ENCODE measurements at places on chromosomes 7 and 10.
A peak's percentile ranks its signal among the peaks of the same experiment; 100 is the strongest.

DNA sequence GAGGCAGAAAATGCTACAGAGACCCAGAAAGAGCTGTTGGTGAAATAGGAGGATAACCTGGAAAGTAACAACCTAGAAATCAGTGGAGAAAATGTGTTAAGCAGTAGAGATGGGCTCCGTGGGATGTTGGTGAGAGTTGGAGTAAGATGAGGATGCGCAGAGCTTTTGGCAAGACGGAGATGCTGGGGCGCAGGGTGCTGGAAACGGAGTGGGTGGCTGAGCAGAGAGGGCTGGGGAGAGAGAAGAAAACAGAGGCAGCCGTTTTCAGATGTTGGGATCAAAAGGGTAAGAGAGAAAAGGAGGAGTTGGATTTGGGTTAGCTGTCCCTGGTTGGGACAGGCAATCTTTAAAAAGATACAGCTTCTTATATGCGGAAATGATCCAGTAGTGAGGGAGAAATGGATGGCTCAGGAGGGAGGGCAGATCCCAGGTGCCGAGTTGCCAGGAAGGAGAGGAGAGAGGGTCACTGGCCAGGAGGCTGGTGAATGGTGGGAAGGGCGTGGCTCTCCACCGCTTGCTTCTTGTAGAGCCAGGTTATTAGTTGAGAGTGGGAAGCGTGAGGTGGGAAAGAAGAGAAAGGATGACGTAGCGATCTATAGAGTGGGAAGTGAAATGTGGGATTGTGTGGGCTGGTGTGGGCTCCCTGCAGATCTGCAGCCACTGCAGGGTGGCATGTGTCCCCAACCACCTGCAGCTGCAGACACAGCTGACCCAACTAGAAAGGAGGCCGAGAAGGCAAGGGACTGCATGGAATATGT is 182.2 kb upstream of the SVIL start:
- no peak for DNase-seq

DNA sequence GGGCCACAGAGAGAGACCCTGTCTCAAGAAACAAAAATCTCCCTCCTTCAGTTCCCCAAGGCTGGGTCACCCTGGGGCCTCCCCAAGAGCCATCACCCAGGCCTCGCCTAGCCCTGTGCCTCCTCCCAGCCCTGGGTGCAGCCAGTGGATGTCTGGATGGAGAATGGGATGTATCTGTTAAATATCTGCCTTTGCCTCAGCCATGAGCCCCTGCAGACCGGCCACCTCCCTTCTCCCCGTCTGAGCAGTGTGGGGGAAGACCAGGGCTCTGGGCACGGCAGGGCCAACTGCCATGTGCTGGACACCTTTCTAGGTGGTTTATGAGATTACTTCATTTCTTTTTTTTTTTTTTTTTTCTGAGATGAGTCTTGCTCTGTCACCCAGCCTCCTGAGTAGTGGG is 10.0 kb downstream of the ARPC1B start:
- no peak for DNase-seq

DNA sequence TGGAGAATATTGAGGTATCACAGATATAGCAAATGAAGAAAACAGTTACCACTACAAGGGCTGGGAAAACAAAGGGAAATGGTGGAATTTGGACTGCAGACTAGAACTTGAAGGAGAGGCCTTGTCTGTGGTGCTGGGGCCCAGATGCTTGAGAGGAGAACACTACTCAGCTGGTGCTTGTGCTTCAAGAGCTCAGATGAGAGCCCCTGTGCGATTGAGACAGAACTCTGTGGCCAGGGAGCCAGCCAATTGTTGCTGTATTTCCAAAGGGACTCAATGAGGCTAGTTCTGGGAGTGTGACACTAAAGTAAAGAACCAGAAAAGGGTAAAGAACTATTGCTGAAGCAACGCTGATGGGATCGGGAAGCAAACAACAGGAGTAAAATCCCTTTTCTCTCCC is 406.5 kb upstream of the SEMA3D start:
- DNase-seq = no peak

DNA sequence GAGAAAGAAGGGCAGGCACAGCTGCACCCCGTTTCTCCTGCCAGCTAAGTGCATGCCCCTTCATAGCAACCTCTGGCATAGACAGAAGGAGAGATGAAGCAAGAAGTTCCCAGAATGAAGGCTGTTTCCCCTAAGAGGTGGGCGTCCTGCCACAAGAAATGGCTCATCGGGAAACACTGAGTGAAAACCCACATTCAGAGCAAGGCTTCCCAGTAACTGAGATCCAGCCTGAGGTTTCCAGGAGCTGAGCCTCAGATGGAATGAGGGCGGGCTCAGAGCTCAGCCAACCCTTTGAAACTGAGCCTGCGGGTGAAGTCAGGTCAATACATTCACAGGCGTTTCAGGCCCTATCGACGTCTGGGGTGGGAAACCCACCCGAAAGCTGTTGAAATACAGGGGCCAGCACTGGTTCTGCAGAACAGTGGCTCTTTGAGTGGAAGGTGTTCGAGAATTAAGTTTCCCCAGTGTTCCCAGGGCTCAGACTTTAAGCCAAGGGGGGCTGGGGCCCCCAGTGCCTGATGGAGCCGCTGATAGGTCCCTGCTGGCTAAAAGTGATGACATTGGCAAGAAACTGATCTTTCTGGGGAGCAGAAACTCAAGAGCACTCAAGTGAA is 510.2 kb downstream of the RPS24 start:
- DNase-seq = no peak

- DNase-seq = peak; percentile 79
These were observed 9.2 kb upstream of the FOXP2 start for GRCh38 chr7:114405427-114405826.

DNA sequence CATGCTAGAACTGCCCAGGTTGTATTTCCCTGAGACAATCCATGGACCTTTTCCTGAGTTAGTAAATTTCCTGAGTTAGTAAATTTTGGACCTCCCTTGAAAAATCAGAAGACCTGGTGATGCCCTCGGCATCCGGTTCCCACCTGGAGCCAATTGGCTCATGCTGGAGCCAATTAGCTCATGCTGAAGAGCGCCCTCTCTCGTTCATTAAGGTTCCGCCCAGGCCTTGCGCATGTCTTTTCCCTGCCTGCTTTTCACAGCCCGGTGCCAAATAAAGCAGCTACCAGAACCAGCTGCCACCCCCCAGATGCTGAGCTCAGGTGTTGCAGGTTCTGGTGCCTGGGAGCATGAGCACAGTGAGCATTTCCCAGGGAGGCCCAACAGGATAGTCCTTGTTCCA is 96.2 kb downstream of the APBB1IP start:
- no peak for DNase-seq

DNA sequence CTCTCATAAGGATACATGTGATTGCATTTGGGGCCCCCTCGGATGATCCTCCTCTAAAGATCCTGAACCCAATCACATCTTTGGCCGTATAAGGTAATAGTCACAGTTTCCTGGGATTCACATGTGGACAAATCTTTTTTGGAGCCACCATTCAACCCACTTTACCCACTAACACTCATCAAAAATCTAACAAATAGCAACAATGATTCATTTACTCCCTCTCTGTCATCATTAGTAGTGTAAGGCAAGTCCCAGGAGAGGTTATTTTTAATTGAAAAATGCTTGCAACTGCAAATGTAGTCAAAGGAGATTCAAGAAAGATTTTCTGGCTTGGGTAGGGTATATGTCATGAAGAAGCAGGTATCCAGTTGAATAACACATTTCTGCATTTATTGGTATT is 9.9 kb upstream of the SMKR1 start:
- DNase-seq = no peak

- DNase-seq = no peak
These were observed 2.8 kb downstream of the BORCS7 start for GRCh38 chr10:102856758-102857424.

DNA sequence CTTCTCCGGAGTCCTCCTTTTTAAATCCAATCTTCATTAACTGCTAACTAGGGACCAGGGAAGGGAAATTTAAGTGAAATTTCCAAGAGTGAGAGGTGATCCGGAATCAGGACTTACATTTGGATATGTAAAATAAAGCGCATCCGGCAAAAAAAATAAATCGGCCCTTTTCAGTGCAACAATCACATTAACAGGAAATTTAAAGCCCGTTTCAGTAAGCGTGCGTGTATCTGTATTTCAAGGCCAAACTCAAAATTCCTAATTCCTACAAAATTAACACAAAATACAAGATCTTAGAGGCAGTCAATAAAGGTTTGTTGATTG is 771 bp downstream of the DNAJC9 start:
- no peak for DNase-seq

- DNase-seq = peak; percentile 11
These were observed 5.5 kb downstream of the ELOVL3 start for GRCh38 chr10:102231357-102232318.

DNA sequence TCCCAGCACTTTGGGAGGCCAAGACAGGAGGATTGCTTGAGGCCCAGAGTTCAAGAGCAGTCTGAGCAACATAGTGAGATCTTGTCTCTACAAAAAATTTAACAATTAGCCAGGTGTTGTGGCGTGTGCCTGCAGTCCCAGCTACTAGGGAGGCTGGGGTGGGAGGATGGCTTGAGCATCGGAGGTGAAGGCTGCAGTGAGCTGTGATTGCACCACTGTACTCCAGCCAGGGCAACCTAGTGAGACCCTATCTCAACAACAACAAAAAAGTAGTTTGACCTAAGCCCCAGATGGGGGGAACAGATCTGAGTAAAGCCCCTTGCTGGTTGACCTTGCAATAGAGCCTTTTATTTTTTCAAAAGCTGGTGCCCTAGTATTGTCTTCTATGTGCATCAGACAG is 15.6 kb upstream of the CCSER2 start:
- DNase-seq = no peak

- DNase-seq = no peak
These were observed 6.9 kb downstream of the PFKP start for GRCh38 chr10:3074145-3074665.

DNA sequence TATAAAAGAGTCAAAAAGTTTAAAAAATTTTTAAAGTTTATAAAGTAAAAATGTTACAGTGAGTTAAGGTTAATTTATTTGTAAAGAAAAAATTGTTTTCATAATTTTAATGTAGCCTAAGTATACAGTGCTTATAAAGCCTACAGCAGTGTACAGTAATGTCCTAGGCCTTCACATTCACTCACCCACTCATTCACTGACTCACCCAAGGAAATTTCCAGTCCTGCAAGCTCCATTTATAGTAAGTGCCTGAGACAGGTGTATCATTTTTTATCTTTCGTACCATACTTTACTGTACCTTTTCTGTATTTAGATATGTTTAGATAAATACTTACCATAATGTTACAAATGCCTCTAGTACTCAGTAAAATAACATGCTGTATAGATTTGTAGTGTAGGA is 269.7 kb upstream of the PHF14 start:
- DNase-seq = no peak

- no peak for DNase-seq
These were observed 2.8 kb downstream of the DOCK4 start for GRCh38 chr7:112203365-112203739.

GRCh38 chr10:27512548-27512947 is 8.4 kb downstream of the RAB18 start:
- no peak for DNase-seq

DNA sequence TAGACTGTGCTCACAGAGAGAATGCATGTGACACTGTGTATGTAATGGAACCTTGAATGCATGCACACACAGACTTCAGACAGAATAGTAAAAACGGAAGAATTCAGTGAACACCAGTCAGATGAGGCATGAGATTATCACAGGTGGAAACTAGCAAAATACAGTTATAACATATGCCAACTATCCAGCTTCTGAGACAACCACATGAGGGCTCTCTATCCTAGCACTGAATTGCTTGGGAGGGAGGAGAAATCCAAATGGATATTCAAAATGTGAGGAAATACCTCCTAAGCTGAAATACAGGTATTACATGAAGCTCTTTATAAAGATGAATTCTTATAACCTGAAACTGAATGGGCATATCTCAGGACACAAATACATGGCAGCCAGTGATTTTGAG is 30.6 kb downstream of the GARS1 start:
- no peak for DNase-seq

DNA sequence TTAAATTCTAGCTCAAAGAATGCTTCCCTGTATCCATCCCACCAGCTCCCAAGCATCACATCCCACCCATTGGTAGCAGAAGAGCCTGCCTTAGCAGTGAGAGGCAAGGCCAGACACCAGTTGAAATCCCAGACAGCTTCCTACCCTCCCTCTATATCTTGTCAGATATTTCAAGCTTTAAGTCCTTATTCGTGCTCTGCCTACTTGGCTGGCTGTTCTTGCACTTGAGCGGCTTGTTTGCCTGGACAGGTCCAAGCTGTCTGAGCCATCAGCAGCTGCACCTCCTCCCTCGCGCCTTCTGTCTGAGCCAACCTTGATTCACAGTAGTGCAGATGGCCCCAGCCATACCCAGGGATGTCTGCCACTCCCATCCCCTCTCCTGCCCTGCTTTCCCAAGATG is 16.4 kb downstream of the LRRC4 start:
- DNase-seq = no peak

- DNase-seq = no peak
These were observed 436 bp upstream of the SLC25A13 start for GRCh38 chr7:96322373-96322695.

- peak; percentile 14 for DNase-seq
These were observed 75.9 kb downstream of the ICA1 start for GRCh38 chr7:8185926-8186683.

- DNase-seq = no peak
These were observed 25.9 kb downstream of the ABRAXAS2 start for GRCh38 chr10:124827474-124827873.

GRCh38 chr10:86595496-86595895 is 58.9 kb upstream of the OPN4 start:
- no peak for DNase-seq

DNA sequence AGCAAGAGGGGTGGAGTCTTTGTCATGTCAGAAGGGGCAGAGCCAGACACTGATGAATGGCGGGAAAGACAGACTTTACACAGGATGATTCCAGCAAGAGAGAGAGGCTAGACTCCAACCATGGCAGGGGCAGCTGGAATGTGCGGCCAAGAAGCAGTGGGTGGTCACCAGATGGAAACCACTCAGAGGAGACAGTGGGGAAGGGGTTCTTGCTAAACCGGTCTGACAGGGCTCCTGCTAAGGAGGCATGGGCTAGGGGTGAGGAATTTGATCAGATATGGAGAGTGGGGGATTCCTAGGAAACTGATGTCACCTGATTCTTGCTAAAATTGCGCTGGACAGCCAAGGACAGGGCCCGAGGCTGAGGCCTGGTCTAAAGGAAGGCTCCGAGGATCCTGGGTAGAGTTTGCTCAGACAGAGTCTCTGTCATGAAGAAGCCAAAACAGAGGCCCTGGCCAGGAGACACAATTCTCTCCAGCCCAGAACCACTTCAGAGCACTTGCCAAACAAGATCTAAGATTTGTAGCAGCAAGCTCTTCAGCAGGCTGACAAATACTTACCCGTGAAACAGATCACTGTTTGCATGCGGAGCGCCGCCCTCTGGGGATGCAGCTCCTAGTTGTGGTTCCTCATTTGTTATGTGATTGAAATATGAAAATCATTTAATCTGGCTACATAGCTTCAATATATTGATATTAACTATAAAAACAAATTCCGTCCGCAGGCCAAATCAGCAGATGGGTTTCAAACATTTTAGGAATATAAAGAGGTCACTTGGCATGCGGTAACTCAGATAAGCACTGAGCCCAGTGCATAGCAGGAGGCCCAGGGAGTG is 377.0 kb downstream of the TCERG1L start:
- peak; percentile 1 for DNase-seq

- DNase-seq = no peak
These were observed 30.8 kb downstream of the KPNA7 start for GRCh38 chr7:99177165-99177564.

Data from NCI-H748 treated with DMSO at 0.1 percent for 48 hours (cell line).